ENCODE measurements at places on chromosomes 16 and 17. TPM values are rescaled to one million over a fixed set of nuclear protein-coding genes. Genes with fewer than 3 reads are reported as not detected.

Gene OR3A2
- not detected for total RNA-seq

Gene TUFM
- 270 TPM for total RNA-seq

Gene HNF1B
- 31.4 TPM for total RNA-seq

Gene OR4D1
- 0.02 TPM for total RNA-seq

Gene PRSS53
- total RNA-seq, result 1.8 TPM
